Gastrocnemius medialis (tissue), 4 donors: ENCODE measurements at places on chromosomes 11 and 22. TPM values are rescaled to one million over a fixed set of nuclear protein-coding genes. Genes with fewer than 3 reads are reported as not detected.

The DCHS1 gene
- 2.7 TPM for total RNA-seq

DNA sequence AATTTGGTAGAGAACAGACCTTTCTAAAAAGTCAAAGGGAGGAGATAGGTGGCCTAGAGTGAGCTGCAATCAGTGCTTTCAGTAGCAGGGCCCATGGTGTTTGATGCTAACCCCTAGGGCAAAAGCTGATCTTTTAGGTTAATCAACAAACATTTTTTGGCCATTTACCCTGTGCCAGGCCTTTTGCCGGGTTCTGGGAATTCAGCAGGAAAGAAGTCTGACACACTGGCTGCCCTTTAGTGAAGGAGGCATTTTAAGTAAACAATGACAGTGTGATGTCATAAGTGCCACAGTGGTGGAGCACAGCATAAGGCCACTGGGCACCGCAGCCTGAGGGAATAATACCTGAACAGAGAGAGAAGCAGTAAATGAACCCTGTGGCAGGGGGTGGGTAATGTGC, 29.0 kb downstream of the C22orf31 start:
- peak overlapping the region; percentile 79 for H3K27ac ChIP-seq
- H3K36me3 ChIP-seq, result no peaks in the 10 kb centered on the region
- H3K4me3 ChIP-seq, result no peak overlapping the region
- H3K4me1 ChIP-seq, result peaks cover 19% of the 10 kb centered on the region
- H3K27me3 ChIP-seq, result no peaks in the 10 kb centered on the region
- DNase-seq, result no peak

The TMPRSS13 gene
- total RNA-seq, result not detected

The IGSF22 gene
- not detected for total RNA-seq
